ENCODE measurements at places on chromosomes 3 and 15.
A peak's percentile ranks its signal among the peaks of the same experiment; 100 is the strongest.

DNA sequence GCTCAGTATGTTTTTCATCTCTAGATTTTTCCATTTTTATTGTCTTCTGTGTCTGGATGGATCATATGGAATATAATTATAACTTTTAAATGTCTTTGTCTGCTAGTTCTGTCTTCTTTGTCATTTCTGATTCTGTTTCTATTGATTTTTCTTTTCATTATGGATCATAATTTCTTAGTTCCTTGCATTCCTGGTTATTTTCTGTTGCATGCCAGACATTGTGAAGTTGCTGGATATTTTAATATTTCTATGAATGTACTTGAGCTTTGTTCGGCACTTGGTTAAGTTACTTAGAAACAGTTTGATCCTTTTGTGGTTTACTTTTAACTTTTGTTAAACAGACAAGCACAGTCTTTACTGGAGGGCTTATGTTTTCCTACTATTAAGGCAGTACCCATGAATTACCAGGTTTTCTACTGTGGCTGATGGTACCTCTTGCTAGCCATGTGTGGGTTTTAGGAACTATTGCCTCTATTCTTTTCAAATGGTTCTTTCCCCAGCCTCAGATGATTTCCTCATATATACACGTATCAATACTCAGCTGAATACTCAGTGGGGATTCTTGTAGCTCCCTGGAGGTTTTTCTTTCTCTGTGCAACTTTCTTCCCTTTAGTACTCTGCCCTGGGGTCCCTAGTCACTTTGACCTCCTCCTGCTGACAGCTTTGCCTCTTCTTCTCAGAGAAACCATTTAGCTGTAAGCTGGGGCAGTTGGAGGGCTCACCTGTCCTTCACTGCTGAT, 64.3 kb downstream of the RASA2 start:
- DNase-seq = no peak

DNA sequence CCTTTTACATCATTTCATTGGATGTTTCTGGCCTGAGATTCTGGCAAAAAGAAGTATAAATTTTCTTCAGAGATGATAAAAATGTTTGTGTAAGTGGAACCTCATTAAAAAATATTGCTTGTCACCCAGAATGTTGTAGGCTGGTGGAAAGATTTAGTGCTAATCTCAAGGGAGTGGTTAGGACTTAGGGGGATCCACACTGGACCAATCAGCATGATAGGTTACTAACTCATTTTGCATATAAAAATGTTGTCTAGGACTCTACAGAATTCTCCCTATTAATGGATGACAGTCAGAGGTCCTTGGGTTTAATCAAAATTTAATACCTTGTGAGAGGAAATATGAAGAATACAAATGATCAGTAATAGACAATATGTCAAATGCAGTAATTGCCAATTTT, 108.6 kb upstream of the TNIK start:
- DNase-seq = no peak

DNA sequence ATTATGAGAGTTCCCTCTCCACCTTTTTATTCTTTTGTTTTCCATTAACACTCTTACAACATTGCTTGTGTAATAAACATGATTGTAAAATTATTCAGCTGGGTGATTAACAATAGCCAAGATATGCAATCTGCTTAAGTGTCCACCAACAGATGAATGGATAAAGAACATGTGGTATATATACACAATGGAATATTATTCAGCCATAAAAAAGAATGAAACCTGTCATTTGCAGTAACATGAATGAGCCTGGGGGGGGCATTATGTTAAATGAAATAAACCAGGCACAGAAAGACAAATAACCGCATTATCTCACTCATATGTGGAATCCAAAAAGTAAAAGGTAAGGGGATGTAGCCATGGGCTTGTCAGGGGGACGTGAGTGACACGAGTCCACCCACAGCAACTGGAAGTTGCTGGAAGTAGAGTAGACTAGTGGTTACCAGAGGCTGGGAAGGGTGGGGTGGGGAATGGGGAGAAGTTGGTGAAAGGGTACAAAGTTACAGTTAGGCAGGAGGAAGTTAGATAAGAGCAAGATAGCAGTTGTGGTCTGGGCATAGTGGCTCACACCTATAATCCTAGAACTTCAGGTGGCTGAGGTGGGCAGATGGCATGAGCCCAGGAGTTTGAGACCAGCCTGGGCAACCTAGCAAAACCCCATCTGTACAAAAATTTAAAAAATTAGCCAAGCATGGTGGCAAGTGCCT, 28.7 kb upstream of the CD47 start:
- no peak for DNase-seq

GRCh38 chr3:189262746-189263145, 91.0 kb downstream of the TPRG1 start:
- DNase-seq = peak; percentile 25

DNA sequence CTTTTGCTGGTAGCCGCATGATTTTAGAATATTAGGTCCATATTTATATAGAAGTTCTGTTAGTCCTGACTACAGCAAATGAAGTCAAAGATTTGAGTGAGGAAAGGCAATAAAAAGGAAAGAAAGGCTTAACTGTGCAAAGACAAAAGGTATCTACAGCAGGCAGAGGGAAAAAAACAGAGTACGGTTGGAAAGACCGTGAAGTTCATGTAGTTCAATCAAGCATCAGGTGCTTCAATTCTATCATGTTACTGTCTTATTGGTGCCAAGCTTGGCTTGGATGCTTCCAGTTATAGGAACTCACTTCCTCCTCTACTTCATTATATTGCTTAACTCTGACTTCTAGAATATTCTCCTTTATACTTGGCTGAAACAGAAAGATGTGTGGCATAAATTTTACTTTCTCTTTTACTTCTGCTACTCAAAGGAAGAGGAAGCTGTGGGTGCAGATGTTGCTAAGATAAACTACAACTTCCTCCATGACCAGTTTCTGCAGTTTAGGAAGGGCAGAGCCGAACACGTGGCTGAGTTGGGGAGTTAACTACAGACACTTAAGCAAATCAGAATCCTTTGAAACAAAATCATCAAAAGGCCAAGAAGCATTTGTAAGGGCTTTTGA, 72.6 kb upstream of the ZBED2 start:
- DNase-seq = no peak
